ENCODE measurements at places on chromosomes 12 and 14. TPM values are rescaled to one million over a fixed set of nuclear protein-coding genes. Genes with fewer than 3 reads are reported as not detected.

Gene EIF4B
- total RNA-seq: 1,656 TPM

Gene CINP
- 42.5 TPM for total RNA-seq

Gene TDRD9
- 2.3 TPM for total RNA-seq

Gene DNAJC22
- 0.22 TPM for total RNA-seq

Gene SLCO1B1
- total RNA-seq: not detected

Gene CCDC197
- total RNA-seq: not detected

Gene CLEC14A
- total RNA-seq: 83.6 TPM

Gene KLRG1
- total RNA-seq: 0.22 TPM

Gene ZFYVE26
- 13.9 TPM for total RNA-seq

Gene CACNA2D4
- total RNA-seq: 0.60 TPM

Gene SAMD15
- 0.33 TPM for total RNA-seq

Gene USP5
- total RNA-seq: 72.1 TPM

Gene NRIP2
- total RNA-seq: not detected

Gene PZP
- 0.11 TPM for total RNA-seq

Gene GPRC5D
- not detected for total RNA-seq

Gene ACSS3
- total RNA-seq: 0.34 TPM

Gene CLEC4A
- 0.43 TPM for total RNA-seq

Gene STXBP6
- total RNA-seq: 17.8 TPM

Gene CFAP251
- total RNA-seq: 1.1 TPM

Gene PTCSC3
- not detected for total RNA-seq

Gene MYH6
- not detected for total RNA-seq

Gene KRT77
- total RNA-seq: not detected

Gene ANGEL1
- total RNA-seq: 5.7 TPM

Gene FAIM2
- not detected for total RNA-seq

Gene JDP2
- 10.6 TPM for total RNA-seq

Gene HNF1A
- not detected for total RNA-seq

Gene CFAP73
- not detected for total RNA-seq

Gene GLIPR1L2
- 0.09 TPM for total RNA-seq

Gene OTOGL
- 0.22 TPM for total RNA-seq

Gene TAS2R50
- total RNA-seq: 2.4 TPM

Gene MAGOHB
- 12.5 TPM for total RNA-seq

Gene AVPR1A
- under 0.01 TPM for total RNA-seq

Gene RPGRIP1
- 0.33 TPM for total RNA-seq

Gene DLGAP5
- 7.6 TPM for total RNA-seq

Gene LRRK2
- 0.52 TPM for total RNA-seq

Gene SRRM4
- not detected for total RNA-seq

Gene PMCH
- not detected for total RNA-seq

Gene PTPRO
- total RNA-seq: not detected

Gene PELI2
- 15.7 TPM for total RNA-seq

Gene IL26
- not detected for total RNA-seq

Gene YY1
- 46.7 TPM for total RNA-seq

Gene CLEC1A
- total RNA-seq: 15.8 TPM

Gene TAS2R7
- 0.09 TPM for total RNA-seq

Gene MOK
- total RNA-seq: 3.1 TPM

Gene SMIM41
- not detected for total RNA-seq

Gene TSPAN8
- total RNA-seq: not detected

Gene GAS2L3
- total RNA-seq: 14.9 TPM

Gene NKX2-1
- total RNA-seq: not detected

Gene DGKA
- total RNA-seq: 16.5 TPM

Gene SYT1
- total RNA-seq: 5.2 TPM

Gene PLEKHD1
- under 0.01 TPM for total RNA-seq

Gene NEUROD4
- not detected for total RNA-seq

Gene BMAL2
- 29.3 TPM for total RNA-seq

Gene DPY19L2
- total RNA-seq: 0.17 TPM

Gene PTPRB
- total RNA-seq: 124 TPM

Gene TWF1
- 95.7 TPM for total RNA-seq

Gene IGFBP6
- 1.7 TPM for total RNA-seq

Gene P2RX7
- 2.2 TPM for total RNA-seq
